Hippocampal formation (tissue), 2 donors: ENCODE measurements at places on chromosomes 7 and 10.

DNA sequence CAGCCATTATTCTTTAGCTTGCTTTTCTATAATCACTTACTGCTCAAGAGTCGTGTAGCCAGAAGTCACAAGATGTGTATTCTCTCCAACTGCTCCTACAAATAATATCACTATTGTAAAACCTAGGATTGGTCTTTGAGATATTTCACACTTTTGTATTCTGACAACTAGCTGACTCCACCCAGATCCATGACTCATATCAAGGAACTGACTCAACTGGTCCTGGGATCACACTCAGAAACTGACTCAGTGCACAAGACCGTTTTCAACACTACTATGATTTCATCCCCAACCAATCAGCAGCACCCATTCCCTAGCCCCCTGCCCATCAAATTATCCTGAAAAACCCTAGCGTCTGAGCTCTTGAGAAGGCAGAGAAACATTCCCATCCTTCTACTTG is 56.5 kb upstream of the ORC5 start:
- no peak for DNase-seq

DNA sequence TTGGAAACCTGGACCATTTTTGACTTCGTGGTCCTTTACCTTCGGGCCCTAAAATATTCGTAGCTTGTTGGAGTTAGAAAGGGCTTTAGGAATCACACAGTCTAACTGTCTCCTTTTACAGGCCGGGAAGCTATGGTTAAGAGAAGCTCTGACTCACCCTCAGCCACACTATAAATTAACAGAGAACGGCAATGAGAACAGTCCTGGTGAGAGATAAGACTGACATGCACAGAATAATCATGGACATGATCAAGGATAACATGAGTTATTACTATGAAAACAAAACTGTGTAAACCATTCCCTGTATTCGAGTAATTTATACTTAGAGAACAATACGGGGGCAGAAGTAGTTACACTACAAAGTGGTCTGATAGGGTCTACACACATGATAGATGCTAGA is 162.5 kb upstream of the MALRD1 start:
- DNase-seq: no peak

- no peak for DNase-seq
Observed at GRCh38 chr10:44786286-44786850, 124.8 kb upstream of the TMEM72 start.

GRCh38 chr7:112140600-112140999 is 65.6 kb downstream of the DOCK4 start:
- peak; percentile 30 for DNase-seq

GRCh38 chr7:129371487-129371886 is 62.7 kb upstream of the STRIP2 start:
- DNase-seq: no peak

DNA sequence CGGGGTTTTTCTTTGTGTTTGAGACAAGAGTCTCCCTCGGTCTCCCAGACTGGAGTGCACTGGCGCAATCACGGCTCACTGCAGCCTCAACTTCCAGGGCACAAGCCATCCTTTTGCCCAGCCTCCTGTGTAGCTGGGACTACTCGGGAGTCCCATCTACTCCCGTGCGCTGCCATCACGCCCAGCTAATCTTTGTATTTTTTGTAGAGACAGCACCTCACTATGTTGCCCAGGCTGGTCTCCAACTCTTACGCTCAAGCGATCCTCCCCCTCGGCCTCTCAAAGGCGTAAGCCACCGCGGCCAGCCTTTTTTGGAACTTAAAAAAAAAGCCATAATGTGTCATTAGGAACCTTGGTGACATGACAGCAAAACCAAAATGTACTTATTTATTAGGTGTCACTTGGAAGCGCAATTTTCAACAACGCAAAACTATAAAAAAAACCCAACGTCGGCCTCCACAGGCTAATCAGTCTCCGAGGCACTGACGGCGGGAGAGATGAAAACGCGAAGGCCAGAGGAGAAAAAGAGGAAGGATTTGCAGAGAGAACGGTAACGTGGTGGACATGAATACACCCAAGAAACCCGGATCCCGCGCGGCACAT is 911 bp upstream of the HNRNPH3 start:
- no peak for DNase-seq

DNA sequence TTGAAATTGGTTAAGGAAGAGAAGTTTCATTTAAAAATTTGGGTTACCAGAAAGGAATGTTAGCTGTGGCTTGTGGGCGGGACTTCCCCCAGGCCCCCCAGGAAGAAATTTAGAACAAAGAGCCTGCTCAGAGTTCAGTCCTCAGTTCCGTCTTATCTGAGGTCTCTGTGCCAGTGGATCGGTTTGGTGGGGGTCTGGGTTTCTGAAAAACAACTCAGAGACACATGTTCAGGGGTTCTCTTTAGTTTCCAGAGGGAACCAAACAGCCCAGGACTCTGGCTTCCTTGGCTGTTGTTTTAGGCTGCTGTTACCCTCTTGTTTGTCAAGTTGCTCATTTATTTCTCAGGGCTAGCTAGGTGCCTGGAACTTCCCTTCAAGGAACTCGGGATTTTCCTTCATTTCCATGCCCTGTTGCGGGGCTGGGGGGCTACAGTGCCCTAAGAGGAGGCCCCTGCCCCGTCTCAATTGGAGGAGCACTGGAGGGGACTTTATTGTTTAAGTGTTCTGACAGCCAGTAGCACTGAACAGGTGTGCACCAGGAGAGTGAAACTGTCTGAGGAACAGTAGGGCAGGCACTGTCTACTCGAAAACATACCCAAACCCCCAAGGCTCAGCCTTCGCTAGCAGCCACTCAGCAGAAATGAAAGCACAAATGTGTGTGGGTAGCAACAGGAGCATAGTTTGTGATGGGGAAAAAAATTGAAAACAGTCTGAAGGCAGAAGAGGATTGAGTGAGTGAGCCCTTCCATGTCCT is 59.9 kb downstream of the ALOX5 start:
- DNase-seq: no peak

DNA sequence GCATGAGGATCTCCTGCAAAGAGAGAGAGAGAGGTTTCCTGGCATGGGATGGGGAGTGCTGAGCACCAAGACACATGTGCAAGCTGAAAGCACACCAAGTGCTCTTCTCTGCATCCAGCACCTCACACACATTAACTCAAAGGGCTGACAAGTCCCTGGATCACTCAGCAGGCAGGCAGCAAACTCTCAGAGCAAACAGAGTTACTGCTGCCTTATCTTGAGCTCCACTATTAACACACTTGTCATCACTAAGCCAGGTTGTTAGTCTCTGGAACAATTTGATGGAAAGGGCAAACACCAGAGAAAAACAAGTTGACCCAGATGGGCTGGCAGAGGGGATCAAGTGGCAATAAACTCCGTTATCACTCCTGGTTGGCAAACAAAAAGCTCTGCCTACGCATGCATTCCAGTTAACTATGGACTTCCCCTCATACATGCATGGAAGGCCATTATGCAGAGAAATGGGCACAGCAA is 349.9 kb downstream of the KCNMA1 start:
- no peak for DNase-seq

- DNase-seq: no peak
Observed at GRCh38 chr7:25832929-25833328, 319.1 kb upstream of the NFE2L3 start.

DNA sequence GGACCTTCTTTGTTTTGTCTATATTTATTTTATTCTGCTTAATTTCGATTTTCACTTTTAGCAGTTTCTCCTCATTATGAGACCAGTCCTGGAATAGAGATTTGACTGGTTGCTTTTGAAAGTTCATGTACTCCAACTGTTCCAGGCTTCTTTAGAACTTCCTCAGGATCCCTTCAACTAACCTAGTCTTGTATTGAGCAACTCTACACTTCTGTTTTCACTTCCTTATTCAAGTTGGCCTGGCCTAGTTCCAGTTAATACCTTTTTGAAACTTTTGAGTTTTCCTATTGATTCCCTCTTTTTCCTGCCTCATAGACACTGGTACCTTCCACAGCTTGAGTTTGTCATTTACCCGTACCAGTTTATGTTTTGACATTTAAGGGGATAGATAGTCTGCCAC is 421.7 kb downstream of the ATRNL1 start:
- DNase-seq: no peak

DNA sequence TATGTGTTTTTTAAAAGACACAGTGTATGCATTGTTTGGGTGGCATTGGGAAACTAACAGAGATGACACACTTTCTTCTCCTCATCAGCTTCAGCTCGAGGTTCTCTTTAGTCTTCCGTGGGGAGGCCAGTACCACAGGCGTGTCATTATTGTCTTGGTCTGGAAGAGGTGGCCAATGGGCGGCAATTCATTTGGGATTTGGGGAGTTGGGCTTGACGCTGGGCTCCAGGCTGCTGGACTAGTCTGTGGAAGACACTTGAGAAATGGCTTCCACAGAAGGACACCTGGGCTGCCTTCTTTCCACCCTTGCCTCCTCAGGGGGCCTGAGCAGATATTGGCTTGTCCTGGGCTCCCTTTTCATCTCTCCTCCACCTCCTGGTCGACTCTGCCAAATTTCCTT is 192.2 kb downstream of the SH2D4B start:
- DNase-seq: no peak

GRCh38 chr7:45036796-45037195 is 36.8 kb downstream of the CCM2 start:
- no peak for DNase-seq

GRCh38 chr10:89478085-89478738 is 57.2 kb downstream of the SLC16A12 start:
- DNase-seq: no peak

DNA sequence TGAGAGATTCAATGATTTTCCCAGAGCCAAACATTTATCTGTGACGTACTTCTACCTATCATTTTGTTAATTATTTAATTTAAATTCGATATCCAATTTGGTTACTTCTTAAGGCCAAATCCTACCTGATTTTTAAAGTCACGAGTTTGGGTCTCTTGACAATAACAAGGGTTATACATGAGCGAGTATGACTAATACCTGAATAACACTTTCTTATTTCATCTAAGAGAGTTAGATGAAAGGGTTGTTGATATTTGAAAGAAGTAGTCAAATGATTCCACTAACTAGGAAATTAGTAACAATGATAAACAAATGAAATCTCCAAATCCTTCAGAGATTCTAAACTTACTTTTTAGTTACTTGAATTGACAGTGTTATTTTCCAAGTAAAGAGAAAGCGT is 1086.9 kb downstream of the XPNPEP1 start:
- DNase-seq: no peak

GRCh38 chr10:110544958-110545537 is 22.4 kb upstream of the SMC3 start:
- DNase-seq: no peak

- DNase-seq: no peak
Observed at GRCh38 chr10:82206831-82207230, 331.8 kb downstream of the NRG3 start.

DNA sequence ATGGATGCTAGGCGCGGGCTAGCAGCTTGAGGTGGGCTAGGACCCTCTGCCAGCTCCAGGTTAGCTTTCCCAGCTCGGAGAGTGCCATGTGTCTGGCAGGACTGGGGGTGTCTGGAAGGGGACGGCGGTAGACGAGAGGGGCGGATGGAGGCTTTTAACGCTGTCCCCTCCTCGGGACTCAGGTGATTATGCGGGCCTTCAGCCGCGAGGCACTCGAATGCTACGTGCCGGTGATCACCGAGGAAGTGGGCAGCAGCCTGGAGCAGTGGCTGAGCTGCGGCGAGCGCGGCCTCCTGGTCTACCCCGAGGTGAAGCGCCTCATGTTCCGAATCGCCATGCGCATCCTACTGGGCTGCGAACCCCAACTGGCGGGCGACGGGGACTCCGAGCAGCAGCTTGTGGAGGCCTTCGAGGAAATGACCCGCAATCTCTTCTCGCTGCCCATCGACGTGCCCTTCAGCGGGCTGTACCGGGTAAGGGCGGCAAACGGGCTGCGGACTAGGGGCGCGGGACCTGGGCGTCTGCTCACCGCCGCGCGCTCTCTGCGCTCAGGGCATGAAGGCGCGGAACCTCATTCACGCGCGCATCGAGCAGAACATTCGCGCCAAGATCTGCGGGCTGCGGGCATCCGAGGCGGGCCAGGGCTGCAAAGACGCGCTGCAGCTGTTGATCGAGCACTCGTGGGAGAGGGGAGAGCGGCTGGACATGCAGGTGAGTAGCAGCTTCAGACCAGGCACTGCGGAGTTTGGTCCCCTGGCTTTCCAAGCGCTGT is 1.1 kb downstream of the CYP26A1 start:
- no peak for DNase-seq

GRCh38 chr7:1669954-1670893 is at the start of gene ELFN1:
Gene ELFN1, plus strand, starts transcription at chr7:1670277. Its CDS starts 74,320 bp downstream, at chr7:1744597.
- DNase-seq: no peak

- peak; percentile 7 for DNase-seq
Observed at GRCh38 chr10:51010977-51011376, 63.3 kb upstream of the PRKG1 start.

DNA sequence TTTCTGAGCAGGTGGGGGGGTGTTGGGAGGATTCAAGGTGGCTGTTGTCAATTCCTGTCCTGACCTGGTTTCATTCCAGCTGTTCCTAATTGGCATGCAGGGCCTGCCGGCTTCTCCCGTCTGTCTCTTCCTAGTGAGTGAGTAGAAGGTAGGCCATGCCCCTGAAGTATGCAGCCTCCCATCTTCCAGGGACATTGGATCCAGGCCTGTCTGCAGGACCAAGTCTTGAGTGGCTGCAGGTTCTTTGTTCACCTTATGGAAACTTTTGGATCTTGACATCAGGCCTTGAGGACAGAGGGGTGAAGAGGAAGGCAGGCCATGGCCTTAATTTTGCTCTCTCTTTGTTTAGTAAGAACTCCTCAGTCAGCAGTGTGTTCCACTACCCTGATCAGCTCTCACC is 131.8 kb downstream of the SH2D4B start:
- no peak for DNase-seq

DNA sequence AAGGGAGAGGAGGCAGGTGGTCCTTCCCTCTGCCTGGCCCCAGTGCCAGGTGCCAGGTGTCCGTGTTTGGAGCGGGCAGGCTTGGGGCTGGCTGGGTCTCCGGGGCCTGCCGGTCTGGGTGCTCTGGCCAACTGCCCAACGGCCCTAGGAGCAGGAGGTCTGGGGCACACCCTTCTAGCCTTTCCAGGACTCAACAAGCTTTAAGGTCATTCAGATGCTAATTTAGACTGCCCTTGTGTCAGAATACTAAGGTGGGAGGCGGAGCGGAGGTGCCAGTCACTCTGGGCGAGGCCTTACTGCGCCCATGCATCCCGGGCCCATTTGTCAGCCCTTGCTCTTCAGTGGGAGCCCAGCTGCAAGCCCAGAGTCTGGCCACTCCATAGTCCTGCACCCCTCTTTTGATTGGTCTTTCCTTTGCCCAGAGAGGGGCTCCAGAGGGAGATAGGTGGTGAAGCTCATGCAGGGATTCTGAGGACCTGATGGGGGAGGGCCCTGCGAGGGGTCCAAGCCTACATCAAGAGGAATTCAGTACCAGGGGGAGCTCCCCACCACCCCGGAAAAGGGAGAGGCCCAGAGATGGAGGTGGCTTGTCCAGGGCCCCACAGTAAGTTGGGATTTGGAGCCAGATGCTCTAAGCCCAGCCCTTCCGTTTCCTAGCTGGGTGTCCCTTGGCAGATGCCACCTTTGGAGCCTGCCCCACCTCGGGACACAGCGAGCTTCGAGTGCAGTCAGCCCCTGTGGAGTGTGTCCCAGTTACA is 1.3 kb downstream of the PGAM2 start:
- DNase-seq: no peak

DNA sequence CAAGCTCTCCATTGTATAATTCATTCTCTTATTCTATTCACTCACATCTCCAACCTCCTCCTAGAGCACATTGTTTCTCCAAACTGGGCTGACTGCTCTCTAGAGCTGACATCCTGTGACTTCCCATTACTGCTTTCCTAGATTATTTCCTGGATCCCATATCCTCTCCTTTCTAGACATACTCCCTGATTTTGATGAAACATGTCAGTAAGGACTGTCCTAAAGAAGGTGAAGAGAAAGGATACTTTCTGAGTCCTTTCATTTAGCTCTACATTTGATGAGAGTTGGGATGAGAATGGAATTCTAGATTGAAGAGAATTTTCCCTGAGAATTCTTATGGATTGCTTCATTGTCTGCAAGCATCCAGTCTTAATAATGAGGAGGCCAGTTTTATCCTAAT is 78.8 kb downstream of the CNNM2 start:
- DNase-seq: no peak
